T-cell (primary cell): ENCODE measurements at places on chromosomes 11 and 22.

DNA sequence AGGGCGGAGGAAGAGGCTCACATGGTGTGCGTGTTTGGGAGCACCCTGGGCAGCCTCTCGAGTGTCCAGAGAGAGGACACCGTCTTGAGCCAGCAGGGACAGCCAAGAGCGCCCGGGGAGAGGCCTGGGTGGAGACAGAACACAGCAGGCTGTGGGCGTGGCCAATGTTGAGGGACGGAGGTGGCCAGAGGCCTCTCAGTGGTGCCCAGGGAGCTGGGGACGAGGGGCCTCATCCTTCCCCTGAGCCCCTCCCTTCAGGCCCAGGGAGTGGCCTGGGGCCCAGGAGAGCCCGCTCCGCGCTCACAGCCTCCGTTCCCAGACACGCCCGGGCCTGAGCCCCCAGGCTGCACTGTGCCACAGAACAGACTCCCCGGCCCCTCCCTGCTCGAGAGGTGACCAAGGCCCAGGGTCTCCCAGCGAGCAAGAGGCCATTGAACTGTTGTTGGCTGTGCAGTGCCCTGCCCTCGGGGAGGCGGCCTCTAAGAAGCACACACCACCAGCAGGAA is 48.4 kb downstream of the CDKN1C start:
- no peak for DNase-seq

DNA sequence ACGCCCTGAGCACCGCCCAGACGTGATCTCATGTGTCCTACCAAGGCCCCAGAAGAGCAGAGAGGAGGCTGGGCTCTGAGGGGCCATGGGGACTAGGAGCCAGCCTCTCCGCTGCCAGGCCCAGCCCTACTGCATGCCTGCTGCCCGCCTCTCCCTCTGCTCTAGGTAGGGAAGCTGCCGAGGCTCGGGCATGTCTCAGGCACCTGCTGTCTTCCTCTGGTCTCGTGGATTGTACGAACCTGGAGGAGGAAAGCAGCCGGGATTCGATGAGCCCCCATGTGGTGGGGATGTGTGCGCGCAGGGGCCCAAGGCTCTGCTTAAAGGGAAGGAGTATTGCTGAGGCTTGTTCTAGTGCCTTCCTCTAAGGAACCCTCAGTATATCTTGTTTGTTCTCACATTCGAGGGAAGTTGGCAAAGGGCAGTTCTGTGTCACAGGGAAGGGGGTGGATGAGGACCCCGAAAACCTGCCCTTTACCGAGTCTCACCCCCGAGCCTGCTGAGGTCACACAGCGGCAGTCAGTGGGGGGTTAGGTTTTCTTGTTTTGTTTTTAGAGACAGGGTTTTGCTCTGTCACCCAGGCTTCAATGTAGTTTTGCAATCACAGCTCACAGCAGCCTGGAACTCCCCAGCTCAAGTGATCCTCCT is 21.2 kb downstream of the DAGLA start:
- DNase-seq, result no peak

GRCh38 chr11:72378704-72379383 is 55.5 kb downstream of the CLPB start:
- no peak for DNase-seq

GRCh38 chr22:39489094-39490068 is 12.7 kb upstream of the MIEF1 start:
- no peak for DNase-seq

DNA sequence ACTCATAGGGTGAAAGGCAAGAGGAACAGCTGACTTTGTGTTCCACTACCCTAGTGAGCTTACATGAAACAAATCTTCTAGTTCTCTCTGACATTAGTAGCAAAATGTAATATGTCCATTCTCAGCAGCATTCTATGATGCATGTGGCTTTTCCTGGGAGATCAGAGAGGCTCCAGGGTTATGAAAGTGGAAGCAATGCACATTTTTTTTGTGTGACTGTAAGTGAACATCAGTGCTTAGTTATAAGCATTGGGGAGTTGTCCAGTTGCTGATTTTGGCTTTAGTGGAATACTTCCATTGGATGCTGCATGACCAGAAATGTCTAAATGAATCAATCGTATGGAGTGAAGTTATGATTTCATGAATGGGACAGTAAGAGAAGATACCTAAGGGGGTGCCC is 255.9 kb downstream of the FAT3 start:
- DNase-seq, result no peak

DNA sequence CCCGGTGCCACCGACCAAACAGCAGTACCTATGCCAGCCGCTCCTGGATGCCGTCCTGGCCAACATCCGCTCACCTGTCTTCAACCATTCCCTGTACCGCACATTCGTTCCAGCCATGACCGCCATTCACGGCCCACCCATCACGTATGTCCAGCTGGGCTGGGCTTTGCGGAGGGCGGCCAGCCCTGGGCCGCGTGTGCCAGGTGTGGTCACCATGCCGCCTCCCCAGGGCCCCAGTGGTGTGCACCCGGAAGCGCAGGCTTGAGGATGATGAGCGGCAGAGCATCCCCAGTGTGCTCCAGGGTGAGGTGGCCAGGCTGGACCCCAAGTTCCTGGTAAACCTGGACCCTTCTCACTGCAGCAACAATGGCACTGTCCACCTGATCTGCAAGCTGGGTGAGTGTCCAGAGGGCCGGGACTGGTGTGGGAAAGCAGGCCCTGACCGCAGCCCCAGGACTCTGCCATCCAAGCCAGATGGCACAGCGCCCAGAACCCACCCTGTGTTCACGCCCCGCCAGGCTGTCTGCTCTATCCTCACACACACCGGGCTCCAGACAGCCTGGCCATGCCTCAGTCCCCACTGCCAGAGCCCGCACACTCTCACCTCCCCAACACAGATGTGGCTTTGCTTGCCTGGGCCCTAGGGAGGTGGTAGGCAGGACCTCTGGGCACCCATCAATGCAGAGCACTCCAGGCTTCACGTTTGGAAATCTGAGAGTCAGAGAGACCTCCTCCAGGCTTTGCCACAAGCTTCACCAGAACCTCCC is 77.6 kb downstream of the MED15 start:
- DNase-seq, result no peak

GRCh38 chr11:95570845-95571244 is 218.7 kb downstream of the FAM76B start:
- no peak for DNase-seq

DNA sequence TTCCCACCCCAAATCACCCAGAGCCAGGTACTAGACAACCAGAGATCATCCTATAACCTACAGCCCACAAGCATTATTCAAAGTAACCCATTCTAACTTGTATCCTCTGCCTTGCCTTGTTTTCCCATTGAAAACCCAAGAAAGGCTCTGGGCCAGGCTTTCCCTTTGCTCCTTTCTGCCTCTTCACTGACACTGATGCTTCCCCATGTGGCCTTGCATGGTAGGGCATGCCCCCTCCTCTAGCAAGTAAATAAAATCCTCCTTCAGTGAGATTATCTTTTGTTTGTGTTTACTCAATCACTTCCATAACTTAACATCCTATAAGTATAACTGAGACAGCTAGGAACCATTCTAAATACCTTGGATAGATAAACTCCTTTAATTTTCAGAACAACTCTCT is 65.6 kb upstream of the FAR1 start:
- no peak for DNase-seq

DNA sequence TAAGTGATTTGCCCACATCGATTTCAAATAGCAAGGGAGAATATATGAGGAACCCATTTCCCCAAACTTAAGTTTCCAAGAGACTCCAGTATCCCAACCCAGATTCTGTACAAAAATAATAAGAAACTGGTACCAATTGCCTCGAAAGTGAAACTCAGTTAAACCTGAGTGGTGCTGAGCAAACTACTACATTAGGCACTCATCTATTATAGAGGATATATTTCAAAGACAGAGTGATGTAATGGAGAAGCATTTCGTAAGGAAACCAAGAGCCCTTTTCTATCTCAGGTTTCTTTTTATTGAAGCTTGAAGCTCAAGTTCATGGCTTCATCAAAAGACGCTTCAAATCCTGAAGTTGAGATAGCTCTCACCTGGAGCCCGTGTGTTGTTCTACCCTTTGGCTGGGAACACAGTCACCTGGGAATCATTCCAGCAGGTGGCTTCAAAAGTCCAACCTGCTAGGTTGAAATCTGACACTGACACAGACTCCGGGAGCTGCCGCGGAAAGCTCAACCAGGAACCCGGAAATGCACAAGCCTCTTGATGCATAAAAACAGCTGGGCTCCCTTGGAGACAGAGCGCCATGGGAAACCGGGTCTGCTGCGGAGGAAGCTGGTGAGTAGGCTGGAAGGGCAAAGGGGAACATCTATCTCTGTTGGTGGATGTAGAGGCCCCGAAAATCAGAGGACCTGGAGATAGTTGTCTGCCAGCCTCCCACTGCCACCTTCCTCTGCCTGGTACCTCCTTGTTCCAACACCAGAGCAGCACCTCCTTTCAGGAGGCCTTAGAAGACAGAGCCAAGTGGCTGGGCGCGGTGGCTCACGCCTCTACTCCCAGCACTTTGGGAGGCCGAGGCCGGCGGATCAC is at the start of gene C11orf52:
TSS of gene C11orf52 (plus strand) at position 524 of the 867 bp plus-strand sequence. CDS start at position 584, 60 bp downstream.
- DNase-seq, result no peak

- no peak for DNase-seq
Observed at GRCh38 chr11:88697139-88697538, 359.6 kb upstream of the CTSC start.

- no peak for DNase-seq
Observed at GRCh38 chr22:50586416-50586815, 3.8 kb upstream of the CHKB start.

GRCh38 chr11:92314499-92314898 is 89.9 kb downstream of the FAT3 start:
- DNase-seq, result no peak

DNA sequence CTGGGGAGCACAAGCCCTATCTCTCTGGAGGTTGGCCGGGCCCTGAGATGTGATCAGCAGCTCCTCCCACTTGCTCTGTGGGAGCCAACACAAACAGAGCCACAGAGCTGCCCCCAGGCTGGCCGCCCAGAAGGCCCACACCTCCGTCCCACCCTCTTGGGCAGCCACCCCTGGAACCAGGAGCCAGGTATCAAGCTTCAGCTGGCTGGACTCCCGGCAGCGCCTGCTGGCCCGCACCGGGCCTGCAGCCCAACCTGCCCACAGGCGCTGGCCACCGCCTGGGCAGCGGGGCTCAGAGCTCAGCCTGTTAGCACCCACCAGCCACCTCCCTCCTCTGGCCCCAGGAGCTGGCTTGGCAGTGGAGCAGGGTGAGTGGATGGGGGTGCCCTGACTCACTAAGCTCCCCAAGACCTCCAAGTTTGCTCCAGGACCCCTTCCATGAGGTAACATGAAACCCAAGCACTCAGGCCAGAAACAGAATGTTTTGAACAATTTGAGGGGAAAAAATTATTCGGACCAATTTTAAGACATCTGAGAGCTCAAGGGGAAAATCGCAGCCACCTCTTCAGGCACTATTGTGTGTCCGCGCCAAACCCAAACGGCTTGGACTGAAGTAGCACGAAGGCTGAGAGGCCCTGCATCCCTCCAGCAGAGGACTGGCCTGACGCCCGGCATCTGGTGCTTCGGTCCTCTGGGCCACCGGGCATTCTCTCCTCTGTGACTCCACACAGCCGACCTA is 450.8 kb downstream of the SOX6 start:
- no peak for DNase-seq

DNA sequence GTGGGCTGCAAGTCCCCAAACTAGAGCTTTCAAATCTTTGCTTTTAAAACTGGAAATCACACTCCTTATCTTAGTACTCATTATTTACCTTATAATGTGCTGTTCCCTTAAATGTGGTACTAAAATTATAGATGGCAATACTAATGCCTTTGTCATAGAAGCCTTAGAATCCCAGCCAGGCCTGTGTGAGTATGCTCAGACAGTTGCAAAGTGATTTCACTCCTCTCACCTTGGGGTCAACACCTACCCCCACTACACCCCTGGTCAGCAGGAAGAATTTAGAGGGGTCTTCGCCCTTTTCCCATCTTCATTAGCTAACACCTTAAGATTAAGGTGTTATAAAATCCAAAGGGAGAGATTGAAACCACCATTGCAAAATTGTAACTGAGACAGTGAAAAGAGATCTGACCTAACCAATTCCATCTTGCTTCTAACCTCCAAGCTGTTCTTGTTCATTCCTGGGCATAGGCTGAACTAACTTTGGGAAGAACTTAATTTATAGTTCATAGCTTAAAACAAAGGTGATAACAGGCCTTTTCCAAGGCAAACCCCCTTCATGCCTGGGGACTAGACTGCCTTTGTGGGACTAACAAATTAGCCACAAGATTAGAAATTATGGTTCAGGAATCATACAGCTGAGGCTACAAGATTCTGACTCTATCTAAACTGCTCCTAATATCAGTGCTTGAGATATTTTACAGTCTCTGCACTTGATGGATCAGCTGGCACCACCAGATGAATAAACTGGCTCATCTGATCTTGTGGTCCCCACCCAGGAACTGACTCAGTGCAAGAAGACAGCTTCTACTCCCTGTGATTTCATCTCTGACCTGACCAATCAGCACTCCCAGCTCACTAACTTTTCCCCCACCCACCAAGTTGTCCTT is 10.4 kb upstream of the MRPL17 start:
- DNase-seq, result no peak

DNA sequence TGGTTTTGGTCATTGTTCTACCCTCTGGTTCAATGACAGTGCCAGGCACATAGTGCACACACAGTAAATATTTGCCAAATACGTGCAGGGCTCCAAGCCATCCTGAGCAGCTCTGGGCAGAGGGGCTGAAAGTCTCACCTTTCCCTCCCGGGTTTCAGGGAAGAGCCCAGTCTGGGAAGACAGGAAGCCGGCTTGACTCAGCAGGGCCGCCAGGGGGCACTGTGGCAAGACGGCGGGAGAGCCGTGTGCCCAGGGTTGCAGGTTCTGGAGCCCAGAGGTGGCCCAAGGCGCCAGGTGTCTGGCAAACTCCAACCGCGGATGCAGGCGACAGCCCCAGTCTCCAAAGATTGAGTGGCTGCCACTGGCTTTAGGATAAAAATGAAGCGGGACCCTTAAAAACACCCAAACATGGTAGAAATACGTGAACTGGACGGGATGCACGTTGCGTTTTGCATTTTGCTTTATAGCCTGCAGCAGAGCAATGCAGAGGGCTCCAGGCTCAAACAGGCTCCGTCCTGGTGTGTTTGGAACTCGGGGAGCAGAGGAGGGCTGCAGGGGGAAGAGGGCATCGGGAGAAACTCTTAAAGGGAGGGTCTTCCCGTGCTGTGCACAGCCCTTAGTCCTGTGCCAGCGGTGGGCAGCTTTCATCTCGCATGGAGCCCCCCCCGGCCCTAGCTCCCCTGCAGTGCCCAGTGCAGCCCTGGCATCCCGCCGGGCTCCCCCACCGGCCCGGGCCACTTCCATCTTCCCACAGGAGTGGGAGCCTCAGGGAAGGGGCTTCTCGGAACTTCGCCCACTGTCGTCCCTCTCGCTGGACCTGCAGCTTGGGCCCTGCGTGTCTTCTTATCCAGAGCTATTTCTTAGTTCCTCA is 10.7 kb downstream of the KRTAP5-5 start:
- DNase-seq, result peak; percentile 26

DNA sequence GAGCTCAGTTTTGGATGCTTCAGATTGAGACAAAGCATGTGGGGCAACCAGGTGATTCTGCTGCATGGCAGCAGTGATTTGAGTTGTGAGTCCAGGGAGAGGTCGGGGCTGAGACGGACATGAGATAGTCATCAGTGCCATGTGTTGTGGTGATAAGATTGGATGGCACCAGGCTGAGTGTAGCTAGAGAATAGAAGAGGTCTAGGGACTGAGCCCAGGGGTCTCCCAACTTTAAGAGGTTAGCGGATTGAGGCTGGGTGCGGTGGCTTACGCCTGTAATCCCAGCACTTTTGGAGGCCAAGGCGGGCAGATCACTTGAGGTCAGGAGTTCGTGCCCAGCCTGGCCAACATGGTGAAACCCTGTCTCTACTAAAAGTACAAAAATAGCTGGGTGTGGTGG is 6.3 kb upstream of the CTSD start:
- DNase-seq, result no peak
